ENCODE measurements at places on chromosomes 4 and X. TPM values are rescaled to one million over a fixed set of nuclear protein-coding genes. Genes with fewer than 3 reads are reported as not detected.

Gene SHROOM3
- total RNA-seq: 11.7 TPM

Gene KIAA1210
- 0.69 TPM for total RNA-seq

Gene RASGEF1B
- 15.2 TPM for total RNA-seq

Gene CT45A2
- not detected for total RNA-seq

Gene FAAH2
- total RNA-seq: 2.2 TPM

Gene C4orf33
- total RNA-seq: 23.3 TPM

Gene MPP1
- 21.0 TPM for total RNA-seq

Gene ADH1C
- total RNA-seq: 4.7 TPM

Gene GDPD2
- total RNA-seq: 0.21 TPM

Gene PABPC1L2A
- total RNA-seq: not detected

Gene NONO
- 261 TPM for total RNA-seq

Gene CFAP99
- total RNA-seq: not detected

Gene UGT2B15
- 0.26 TPM for total RNA-seq

Gene NXF2
- not detected for total RNA-seq

Gene FAM133A
- 1.5 TPM for total RNA-seq

Gene MAGEA2
- not detected for total RNA-seq

Gene ZNF711
- 52.6 TPM for total RNA-seq

Gene FABP2
- total RNA-seq: not detected

Gene CYBB
- 62.0 TPM for total RNA-seq

Gene RNF150
- total RNA-seq: 41.3 TPM

Gene PPP1R3F
- total RNA-seq: 4.8 TPM

Gene CTAG1A
- total RNA-seq: not detected

Gene SLC49A3
- 2.1 TPM for total RNA-seq

Gene SPACA5
- total RNA-seq: not detected

Gene NLGN4X
- total RNA-seq: 15.7 TPM

Gene MAGEB2
- not detected for total RNA-seq

Gene ZNF674
- 9.9 TPM for total RNA-seq

Gene ADH7
- not detected for total RNA-seq

Gene FGFBP1
- not detected for total RNA-seq

Gene FGA
- not detected for total RNA-seq

Gene TSPAN7
- total RNA-seq: 14.1 TPM
